Fibroblast of lung (primary cell): ENCODE measurements at places on chromosomes 2 and 18.

GRCh38 chr2:201205515-201205849, 22.5 kb downstream of the CASP10 start:
- no peak for DNase-seq

- DNase-seq: peak; percentile 77
These were observed 208.8 kb downstream of the CCDC178 start for GRCh38 chr18:33231474-33232317.

GRCh38 chr2:17607379-17607778, 66.9 kb downstream of the VSNL1 start:
- DNase-seq: no peak

GRCh38 chr2:64888591-64889309, 100.4 kb upstream of the SLC1A4 start:
- DNase-seq: peak; percentile 64

- DNase-seq: no peak
These were observed 158.5 kb downstream of the NCK2 start for GRCh38 chr2:105903051-105903674.

DNA sequence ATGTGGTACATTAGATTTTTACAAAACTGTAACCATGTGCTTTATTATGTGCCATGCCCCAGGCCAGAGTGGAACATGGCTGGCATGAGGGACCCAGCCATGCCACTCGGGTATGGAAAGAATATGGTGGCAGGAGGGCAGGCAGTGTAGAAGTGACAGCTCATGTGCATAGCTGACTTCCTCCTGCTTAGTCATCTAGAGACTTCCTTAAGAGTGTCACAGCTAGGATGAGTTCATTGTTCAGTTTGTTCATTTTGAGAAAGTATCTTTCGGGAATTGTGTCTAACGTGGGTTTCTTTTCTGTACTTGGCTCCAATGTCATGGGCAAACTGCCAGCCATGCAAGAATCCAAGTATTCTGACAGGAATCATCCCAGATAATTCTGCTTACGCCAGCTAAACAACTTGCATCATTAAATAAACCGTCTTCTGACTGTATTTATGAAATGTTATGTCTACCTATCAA, 94.3 kb upstream of the ITGB6 start:
- peak; percentile 89 for DNase-seq

DNA sequence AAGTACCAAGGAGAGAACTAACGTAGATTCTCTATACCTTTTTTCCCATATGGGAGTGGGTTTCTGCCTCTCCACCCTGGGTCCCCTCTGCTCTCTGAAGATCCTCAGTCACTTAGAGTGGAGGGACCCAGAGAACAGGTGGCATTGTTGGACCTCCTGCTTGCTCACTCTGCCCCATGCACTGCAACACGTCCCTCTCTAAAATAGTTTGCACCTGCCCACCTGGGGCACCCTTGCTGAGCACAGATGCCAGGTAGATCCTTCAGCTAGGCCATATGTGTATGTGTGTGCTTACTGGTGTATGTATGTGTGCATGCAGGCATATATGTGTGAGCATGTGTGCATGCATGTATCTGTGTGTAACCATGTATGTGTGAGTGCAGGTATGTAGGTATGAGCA, 2.2 kb downstream of the IL36RN start:
- DNase-seq: no peak
